Stimulated activated CD8-positive, alpha-beta memory T cell treated with anti-CD3 and anti-CD28 coated beads, Interleukin-15, amount 100 ng/mL, for 4 hours (primary cell): ENCODE measurements at places on chromosomes 2 and 18.

DNA sequence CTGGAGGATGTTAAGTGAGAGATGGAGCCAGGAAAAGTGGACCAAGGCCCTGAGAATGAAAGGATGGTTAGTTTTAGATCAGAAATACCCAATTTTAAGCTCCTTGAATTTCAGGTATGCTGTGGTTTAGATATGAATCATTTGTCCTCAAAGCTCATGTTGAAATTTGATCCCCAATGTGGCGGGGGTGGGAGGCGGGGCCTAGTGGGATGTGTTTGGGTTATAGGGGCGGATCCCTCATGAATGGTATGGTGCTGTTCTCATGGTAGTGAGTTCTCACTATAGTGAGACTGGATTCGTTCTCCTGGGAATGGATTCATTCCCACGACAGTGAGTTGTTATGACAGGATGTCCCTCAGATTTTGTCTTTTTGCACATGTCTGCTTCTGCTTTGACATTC, 11.4 kb downstream of the MYO5B start:
- no peak for DNase-seq

GRCh38 chr2:236636714-236637470, 67.3 kb downstream of the ACKR3 start:
- no peak for DNase-seq

GRCh38 chr2:176763851-176764404, 448.7 kb upstream of the HNRNPA3 start:
- no peak for DNase-seq

- no peak for DNase-seq
These were observed 9.5 kb upstream of the EVA1A start for GRCh38 chr2:75570024-75570947.

DNA sequence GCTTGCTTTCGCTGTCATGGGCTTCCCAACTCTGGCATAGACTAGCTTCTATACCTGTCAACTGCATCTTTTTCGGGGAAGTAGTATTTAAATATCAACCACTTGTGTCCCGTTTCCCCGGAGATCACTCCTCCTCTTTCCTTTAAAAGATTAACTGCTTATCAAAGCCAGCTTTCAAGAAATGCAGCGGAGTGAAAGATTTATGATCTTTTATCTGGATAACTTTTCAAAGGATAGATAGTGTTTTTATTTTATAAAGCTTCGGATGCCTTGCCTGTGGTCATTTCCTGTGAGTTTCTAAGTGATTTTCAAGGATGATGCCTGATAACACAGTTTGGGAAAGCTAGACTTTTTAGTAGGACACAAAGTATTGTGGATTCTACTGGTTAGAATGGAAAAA, 2.9 kb upstream of the IGFBP5 start:
- no peak for DNase-seq

DNA sequence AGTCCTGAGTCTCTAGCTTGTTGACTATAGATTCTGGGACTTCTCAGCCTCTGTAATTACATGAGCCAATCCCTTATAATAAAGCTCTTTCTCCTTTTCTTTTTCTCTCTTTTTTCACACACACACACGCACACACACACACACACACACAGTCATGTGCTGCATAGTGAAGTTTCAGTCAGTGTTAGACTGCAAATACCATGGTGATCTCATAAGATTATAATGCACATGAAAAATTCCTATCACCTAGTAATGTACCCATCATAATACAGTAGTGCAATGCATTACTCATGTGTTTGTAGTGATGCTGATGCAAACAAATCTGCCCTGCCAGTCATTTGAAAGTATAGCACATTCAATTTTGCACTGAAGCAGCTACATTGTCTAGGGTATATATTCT, 558.2 kb downstream of the SUCLG1 start:
- DNase-seq, result no peak

GRCh38 chr2:207334624-207335371, 169.1 kb upstream of the KLF7 start:
- no peak for DNase-seq
